Islet precursor cell (in vitro differentiated cells): ENCODE measurements at places on chromosomes 5 and 9.

DNA sequence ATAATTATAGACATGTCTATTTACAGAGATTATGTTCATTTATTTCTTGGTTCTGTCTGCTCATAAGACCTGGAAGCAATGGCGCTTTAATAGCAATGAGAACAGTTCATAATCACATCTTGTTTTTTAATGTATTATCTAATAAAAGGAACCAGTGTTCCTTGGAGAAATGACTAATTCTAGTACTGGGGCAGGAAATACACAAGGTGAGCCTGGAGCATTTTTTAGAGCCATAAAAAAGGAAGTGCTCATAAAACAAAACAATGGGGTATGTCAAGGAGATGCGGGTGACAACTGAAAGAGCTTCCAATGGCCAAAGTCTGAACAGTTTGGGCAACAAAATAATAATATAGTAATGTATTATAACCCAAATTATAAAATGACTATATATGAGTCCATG, 531.9 kb upstream of the CHD1 start:
- DNase-seq: no peak

DNA sequence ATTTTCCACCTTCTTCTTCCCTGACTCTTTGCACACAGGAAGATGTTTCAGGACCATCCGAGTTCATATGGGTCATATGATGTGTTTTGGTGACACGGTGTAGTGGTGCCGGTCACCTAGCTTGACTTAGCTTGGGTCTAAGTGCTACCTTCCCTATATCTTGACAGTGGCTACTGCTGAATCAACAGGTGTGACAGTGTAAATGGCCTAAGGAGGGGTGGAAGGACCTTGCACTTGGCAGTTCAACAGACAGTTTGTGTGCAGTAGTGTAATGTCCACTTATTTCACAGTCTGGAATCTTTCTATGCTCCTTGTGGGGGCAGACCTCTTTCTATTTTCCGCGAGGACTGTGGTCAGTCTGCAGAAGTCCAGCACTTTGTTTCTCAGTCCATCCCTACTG, 43.8 kb downstream of the CARTPT start:
- DNase-seq: no peak

DNA sequence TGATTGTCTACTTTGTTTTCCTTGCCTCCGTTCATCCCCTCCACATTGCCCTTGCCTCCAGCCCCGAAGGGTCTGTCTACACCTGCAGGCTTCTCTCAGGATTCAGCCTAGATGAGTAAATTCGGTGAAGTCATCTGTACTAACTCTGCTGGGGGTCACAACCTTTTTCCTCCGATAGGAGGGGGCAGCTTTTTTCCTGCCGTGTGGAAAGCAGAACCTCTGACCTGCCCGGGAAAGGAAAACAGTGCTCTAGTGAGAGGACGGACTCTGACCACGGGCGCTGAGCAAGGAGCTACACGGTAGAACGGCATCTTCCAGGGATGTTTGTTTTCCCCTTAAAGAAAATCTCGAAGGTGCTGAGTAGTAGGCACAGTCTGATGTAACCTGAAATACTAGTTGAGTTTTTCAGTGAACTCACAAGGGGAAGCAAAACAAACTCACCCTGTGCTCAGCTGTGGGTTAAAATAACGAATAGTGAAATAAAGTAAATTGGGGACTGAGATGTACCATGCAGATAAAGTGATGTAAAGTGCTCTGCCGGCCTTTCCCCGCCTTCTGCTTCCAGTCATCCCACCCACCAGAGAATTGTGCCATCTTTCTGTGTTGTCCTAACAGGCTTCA, 281.8 kb downstream of the AOPEP start:
- no peak for DNase-seq

GRCh38 chr5:34523387-34523726, 132.8 kb upstream of the RAI14 start:
- DNase-seq: no peak

GRCh38 chr5:149852641-149853330, 91.8 kb downstream of the PDE6A start:
- DNase-seq: peak; percentile 84

GRCh38 chr5:86749841-86750240, 132.1 kb downstream of the COX7C start:
- no peak for DNase-seq

DNA sequence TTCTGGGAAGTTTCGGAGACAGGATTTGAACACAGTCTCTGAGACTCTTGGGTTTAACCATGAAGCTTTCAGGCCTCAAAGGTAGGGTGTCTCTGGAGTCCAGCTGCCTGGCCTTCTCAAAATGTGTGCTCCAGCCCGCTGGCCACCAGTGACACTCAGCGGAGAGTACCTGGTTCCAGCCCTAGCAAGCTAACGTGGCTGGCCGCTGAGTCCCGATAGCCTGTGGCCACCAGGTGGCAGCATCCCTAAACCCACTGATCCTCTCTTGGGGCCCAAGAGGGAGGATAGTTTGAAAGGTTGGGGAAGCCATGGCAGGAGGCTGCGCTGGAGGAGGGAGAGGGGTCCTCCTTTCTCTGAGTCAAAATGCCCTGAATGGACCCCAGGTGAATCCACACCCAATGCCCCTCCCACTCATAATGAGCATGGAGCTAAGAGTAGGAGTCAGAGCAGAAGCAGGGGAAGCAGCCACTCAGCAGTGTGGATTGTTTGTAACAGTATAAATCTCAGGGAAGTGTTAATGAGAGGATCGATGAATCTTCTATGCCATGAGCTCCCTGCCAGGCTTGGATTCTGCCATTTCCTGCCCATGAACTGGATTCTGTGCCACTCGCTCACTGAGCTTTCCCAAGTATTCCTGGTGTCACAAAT, 5.4 kb upstream of the TIFAB start:
- peak; percentile 82 for DNase-seq

DNA sequence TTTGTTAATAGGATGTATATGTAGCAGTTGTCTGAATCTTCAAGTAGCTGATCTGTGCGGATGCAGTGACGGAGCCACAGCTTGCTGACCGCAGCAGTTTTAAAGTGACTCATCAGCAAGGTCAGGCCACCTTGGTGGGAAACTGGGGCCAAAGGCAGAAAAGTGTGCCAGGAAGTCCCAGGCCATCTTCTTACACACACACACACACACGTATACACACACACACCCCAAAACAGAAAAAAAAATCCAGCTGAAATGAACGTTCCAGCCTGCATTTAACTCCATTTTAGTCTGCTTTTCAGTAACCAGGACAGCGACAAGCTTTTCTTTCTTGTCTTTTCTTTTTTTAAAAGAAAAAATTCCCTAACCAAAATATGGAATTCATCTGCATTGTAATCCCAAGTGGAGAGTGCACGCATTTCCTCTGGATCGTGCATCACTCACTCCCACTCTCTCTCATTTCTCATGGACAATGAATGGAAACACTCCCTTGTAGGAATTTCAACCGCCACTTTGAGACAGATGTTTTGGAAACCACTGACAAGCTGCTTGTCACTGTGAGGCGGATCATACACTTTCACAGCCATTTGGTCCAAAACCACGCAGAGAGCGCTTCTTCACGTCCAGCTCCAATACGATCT, 103.9 kb downstream of the LHFPL2 start:
- peak; percentile 60 for DNase-seq

- no peak for DNase-seq
Measured at GRCh38 chr5:167576897-167577296, 714.5 kb upstream of the WWC1 start.

GRCh38 chr9:127123064-127123890, 842 bp upstream of the ANGPTL2 start:
- DNase-seq: no peak

GRCh38 chr5:1477341-1477740, 32.1 kb upstream of the SLC6A3 start:
- no peak for DNase-seq

DNA sequence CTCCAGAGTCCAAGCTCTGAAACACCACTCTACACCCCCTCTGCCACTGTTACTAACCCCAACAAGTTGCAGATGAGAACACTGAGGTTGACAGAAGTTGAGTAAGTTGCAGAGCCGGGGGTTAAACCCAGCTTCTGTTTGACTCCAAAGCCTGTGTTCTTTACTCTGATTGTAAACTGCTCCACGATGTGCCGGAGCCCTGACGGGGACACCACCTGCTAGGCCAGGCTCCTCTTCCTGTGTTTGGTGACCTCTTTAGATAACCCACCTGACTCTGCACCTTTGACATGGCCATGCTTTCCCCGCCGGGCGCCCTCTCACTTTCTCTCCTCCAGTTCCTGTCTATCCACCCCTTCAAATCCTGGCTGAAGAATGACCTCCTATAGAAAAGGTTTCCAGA, 96.7 kb downstream of the PAX5 start:
- DNase-seq: no peak

GRCh38 chr5:126015235-126016181, 407.7 kb upstream of the GRAMD2B start:
- no peak for DNase-seq

DNA sequence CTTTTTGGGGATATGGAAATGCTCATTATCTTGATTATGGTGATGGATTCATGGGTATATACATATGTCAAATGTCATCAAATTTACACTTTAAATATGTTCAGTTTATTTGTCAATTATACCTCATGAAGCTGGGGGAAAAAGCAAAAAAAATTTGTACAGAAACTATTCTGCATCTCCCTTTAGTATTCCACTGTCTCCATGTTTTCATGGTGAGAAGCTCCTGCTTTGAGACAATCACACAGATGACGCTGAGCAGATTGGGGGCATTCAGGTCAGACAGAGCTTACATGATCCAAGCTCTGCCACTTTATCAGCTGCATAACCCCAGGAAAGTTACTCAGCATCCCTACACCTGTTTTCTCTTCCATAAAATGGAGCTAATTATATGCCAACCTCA, 101.5 kb downstream of the PLPPR1 start:
- DNase-seq: no peak

- DNase-seq: no peak
Measured at GRCh38 chr5:151155775-151156506, 1.6 kb downstream of the ANXA6 start.

GRCh38 chr5:151205411-151205810, 18.5 kb downstream of the CCDC69 start:
- DNase-seq: peak; percentile 51

GRCh38 chr5:37056762-37057161, 180.2 kb downstream of the NIPBL start:
- DNase-seq: no peak

DNA sequence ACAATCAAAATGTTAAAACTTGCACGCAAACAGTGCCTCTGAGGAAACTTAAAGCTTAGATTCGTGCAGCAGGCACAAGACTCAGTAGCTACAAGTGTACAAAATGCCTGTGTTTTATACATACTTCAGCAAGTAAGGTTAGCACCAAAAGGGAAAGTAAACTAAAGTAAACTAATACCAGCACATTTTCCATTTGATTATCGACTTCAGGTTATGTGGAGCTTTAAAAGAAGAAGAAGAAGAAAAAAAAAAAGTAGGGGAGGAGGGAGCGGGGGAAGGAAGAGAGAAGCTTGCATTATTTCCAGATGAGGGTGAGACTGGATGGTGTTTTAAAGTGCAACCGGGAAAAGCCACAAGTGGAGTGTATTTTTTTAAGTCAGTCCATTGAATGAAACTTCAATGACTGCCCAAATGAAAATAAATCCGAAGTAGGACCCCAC, 596 bp upstream of the ADAMTS6 start:
- DNase-seq: no peak

DNA sequence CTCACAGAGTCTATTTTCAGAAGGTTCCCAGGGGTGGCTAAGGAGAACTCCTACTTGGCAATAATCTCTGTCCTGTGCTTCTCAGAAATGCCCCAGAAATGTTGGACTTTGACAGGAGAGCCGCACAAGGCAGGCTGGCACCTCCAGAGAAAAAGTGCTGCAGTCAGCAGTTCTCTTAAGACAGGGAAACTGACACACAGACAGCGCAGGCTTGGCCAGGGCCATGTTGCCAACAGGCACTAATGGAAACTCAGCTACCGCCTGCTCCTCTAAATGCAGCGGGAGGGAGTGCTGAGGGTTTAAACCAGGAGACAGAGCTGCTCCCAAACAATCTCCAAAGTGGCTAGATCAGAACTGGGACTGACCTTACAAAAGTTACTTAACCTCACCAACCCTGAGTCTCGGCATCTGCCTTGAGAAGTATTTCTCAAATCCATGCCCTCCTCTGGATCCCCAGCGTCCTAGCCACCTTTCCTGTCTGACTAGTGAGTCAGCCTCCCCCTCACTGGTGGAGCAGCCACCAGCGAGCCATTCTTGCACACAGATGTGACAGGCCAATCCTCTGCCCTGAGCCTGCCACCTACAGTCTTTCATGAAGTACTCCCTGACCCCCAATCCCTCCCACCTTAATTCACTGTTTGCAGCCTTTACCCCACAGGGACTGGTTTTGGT, 186.4 kb downstream of the CDK5RAP2 start:
- no peak for DNase-seq

- DNase-seq: no peak
Measured at GRCh38 chr9:801399-802071, 40.0 kb upstream of the DMRT1 start.

GRCh38 chr9:113210815-113211214, 10.3 kb downstream of the FKBP15 start:
- no peak for DNase-seq

- peak; percentile 82 for DNase-seq
Measured at GRCh38 chr5:42250-42649, 49.7 kb upstream of the PLEKHG4B start.

GRCh38 chr5:40685976-40686486, 6.3 kb downstream of the PTGER4 start:
- no peak for DNase-seq
